ENCODE measurements at places on chromosomes 7 and 10.

DNA sequence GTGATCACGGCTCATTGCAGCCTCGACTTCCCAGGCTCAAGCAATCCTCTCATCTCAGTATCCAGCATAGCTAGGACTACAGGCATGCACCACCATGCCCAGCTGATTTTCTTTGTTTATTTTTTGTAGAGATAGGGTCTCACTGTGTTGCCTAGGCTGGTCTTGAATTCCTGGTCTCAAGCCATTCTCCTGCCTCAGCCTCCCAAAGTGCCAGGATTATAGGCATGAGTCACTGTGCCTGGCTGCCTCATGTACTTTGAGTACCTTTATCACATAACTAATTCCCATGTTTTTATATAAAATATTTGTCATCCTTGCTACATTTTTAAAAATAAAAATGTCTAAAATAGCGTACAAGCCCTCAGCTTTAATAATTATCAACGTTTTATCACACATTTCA lies 35.3 kb upstream of the CCDC3 start:
- no peak for DNase-seq

DNA sequence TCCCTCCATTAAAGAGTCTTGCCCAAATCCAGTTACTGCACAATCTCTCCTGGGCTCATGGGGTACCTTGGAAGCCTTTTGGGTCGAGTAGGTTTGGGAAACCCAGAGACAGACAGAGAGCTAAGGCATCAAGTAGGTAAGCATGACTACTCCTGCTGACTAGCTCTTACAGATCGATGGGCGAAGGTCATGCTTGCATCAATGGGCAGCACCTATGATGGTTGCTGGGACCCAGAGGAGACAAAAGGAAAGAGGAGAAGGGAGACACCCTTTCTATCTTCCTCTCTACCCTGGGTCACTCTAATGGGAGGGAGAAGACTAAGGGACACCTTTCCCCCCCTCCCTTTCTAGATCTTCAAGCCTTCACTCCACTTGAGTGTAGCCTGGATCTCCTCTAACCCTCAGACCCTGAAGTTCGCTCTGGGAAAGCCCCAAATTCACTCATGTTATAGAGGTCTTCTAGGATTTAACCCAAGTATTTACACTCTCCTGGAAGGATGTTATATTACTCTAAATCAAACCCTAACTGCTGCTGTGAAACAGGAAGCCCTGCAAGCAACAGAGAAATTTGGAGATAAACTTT lies 31.6 kb upstream of the ZNF746 start:
- DNase-seq, result no peak

DNA sequence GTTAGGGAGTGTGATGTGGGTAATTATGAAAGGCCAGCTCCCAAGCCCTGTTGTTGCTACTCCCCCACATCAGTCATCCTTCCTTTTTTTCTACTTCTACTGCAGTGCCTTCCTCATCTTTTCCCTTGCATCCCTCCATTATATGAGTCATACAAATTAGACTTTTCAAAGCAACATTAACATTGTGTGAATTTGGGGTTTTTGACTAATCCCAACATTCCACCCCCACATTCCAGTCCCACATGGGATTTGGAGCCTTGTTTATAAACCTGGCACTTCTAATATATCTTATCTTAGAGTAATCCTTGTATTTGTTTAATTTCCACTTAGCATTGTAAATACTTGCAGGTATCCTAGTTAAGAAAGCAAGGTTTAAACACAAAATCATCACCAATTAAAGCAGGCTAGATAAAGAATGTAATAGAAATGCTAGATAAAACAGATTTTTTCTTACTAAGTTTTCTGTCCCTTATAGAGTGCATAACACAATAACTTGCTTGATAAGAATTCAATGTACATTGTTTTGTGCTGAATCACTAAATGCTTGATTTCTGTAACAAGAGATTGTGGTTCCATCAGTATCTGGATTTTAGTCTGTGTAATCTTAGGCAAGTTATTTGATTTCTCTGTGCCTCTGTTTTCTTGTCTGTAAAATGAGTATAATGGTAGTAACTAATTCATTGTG lies 165.8 kb downstream of the CFTR start:
- no peak for DNase-seq

DNA sequence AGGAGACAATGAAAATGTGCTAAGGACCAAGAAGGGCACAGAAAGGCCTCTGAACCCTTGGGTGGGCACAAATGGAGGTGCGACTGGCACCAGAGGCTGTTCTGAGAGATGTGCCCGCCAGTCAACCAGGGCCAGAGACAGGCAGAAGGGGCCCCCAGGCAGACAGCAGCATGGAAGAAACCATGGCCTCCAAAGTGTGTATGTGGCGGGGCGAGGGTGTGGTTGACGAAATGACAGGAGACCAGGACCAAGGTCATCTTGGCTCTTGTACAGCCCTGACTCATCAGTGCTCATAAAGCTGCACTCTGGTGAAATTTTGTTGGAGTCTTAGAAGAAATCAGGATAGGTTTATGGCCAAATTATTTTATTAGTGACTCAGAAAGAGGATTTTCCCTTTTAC lies 4.0 kb upstream of the MRPS24 start:
- DNase-seq, result peak; percentile 74

DNA sequence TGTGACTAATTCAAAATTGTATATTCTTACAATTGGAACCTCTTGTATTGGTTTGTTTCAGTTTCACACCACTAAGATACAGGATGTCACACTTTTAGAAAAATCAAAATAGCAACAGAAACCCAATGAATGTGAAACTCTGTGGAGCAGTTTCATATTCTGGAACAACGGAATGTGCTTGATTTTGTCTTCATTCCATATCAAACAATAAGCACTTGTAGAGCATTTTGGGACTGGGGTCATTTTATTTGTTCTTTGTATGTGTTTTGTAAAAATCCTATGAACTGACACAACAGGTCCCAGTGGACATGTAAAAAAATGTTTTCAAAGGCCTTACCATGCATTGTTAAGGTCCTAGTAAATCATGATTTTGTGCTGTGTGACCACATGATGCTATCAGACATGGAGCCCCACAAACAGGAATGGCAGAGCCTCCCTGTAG lies 123.1 kb downstream of the DKK1 start:
- DNase-seq, result no peak

DNA sequence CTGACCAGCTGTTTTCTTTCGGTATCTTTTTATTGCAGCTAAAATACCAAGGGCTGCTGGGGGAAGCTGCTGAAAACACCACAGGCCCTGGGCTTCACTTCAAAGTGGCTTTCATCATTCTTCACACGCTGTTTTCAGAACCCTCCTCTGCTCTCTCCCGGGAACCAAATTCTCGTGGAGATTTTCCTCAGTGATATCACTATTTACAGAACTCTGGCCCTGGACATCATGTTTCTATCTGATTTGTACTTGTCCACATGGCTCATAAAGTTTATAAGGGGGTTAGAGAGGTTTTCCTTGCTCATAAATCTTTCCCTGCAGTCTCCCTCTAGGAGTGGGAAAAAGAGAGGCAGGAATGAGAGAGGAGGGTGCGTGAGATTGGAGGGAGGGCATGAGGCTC lies 177.4 kb upstream of the NPVF start:
- no peak for DNase-seq

GRCh38 chr10:58384544-58384998 lies 639 bp upstream of the TFAM start:
- DNase-seq, result no peak

Measured in H54 (cell line).